NAMALWA (cell line): ENCODE measurements at places on chromosomes 13 and 19.
A peak's percentile ranks its signal among the peaks of the same experiment; 100 is the strongest.

DNA sequence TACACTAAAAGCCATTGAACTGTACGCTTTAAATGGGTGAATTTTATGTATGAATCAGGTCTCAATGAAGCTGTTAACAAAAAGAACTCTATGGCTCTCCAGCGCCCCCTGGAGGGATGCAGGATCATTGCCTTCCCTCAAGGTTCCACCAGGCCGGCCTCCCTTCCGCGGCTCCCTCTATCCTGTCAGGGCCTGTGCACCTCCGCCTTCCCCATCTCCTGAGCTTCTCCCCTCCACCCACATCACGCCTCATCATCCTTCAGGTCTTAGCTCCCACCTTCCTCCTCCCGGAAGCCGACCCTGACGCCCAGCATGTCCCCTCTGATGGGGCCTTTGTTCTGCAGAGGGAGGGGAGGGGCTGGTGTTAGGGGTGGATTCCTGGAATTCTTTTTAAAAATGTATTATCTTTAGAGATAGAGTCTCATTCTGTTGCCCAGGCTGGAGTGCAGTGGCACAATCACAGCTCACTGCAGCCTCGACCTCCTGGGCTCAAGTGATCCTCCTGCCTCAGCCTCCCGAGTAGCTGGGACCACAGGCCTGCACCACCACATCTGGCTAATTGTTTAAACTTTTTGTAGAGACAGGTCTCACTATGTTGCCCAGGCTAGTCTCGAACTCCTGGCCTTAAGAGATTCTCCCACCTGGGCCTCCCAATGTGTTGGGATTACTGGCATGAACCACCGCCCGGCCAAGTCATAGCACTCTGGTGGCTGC is 27.7 kb downstream of the MEIS3 start:
- no peak for DNase-seq

- no peak for DNase-seq
Observed at GRCh38 chr19:8151767-8152035, 2.3 kb upstream of the FBN3 start.

DNA sequence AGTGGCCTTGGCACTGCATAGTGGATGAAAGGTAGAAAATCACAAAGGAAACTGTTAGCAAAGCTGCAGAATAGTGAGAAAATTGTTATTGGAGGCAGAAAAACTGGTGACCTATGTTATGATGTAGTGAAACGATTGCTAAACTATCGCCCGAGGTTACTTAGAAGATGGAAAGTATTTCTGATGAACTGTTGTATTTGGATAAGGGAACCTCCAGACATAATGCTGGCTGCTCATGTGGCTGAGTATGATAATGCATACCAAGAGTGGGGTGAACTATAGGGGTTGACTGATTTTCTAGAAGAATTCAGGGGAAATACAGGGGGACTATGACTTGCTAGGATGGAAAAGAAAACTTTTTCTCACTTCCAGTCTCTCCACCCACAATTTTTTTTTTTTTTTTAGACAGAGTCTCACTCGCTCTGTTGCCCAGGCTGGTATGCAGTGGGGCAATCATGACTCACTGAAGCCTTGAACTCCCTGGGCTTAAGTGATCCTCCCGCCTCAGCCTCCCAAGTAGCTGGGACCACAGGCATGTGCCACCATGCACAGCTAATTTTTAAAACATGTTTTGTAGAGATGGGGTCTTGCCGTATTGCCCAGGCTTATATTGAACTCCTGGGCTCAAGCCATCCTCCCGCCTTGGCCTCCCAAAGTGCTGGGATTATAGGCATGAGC is 4.4 kb upstream of the EID2 start:
- no peak for DNase-seq

DNA sequence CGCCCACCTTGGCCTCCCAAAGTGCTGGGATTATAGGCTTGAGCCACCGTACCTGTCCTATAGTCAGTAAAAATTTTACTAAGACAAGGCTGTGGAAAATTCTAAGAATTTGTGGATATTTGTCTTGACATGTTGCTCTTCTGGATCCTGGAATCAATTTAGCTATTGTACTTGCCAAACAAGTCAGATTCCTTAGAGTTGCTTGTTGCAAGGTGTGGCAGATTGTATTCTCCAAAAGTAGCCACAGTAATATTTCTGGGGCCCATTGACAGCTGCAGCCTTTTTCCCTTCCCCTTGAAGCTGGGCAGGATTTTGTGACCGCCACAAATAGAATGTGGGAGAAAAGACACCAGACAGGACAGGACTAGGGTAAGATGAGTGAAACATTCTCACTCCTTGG is 98.8 kb upstream of the TMTC4 start:
- DNase-seq: no peak

GRCh38 chr19:1864480-1865171 is 1.2 kb upstream of the KLF16 start:
- DNase-seq: peak; percentile 76

DNA sequence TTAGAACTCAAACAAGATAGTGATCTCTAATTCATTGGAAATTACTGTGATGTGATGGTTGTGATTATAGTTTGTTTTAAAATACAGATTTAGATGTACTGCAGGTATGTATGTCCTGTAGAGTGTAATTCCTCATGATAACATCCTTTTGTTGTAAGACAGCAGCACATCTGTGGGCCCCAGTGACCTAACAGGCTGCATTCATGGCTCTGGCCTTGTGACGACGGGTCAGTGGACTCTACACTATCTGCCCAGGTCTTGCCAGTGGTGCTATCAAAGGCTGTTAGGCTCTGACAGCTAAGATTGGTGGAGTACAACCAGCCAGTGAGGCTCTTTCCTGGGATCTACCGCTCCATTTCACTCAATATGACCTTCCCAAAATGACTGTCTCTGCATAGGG is 158.4 kb downstream of the MTUS2 start:
- no peak for DNase-seq

DNA sequence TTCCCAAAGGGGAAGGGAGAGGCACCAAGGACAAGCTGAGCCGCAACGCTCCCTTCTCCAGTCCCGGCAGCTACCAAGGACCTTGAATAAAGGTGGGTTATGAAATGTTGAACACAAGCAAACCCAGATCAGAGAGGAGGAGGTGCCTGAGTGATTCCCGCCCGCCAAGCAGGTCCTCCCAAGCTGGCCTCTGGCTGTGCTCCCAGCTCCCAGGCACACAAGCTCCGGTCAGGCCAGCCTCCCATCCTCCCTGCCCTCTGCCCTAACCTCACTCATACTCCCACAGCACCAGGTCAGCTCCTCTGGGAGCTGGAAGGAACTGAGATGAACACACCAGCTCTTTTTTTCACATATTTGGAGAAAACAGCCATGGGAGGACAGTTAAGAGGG is 3.7 kb downstream of the NAPA start:
- no peak for DNase-seq

- DNase-seq: no peak
Observed at GRCh38 chr13:106499896-106500295, 35.6 kb downstream of the EFNB2 start.

GRCh38 chr13:59176775-59177174 is 987.0 kb downstream of the DIAPH3 start:
- DNase-seq: peak; percentile 50

GRCh38 chr19:1057176-1057855 is 9.7 kb upstream of the ARHGAP45 start:
- DNase-seq: peak; percentile 52

DNA sequence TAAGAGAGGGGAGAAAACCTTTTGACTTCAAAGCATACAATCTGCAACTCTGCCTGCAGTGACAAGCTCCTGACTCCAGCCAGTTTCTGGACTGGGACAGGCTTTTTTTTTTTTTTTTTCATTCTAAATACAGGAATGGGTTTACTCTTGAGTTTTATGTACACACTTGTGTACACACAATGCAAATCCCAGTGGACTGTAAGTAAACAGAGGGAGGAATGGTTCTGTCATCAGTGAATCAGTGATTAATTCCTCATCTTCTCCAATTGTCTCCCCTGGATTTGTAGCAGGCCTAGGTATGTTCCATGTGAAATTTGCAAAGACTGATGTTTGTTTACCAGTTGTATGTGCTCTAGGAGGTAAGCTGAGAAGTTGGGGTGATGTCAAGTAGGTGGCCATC is 184.8 kb downstream of the SHISA2 start:
- DNase-seq: no peak

GRCh38 chr13:107767119-107767518 is 448.2 kb downstream of the LIG4 start:
- DNase-seq: no peak

DNA sequence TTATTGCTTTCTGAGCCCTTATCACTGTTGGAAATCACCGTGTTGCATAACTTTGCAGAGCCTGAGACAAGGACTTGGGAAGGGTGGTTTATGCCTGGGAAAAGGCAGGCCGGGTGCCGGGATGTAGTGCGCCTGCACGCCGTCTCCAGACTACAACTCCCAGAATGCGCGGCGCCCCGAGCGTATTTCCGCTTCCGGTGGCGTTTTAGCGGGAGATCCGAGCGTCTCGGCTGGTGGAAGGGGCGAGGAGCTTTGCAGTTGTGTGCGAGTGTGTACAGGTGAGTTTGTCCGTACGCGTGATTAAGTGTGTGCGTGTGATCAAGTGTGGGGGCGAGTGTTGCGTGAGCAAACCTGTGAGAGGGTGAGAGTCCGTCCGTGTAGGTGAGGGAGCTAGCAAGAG is 75.4 kb downstream of the PEG3 start:
- no peak for DNase-seq

DNA sequence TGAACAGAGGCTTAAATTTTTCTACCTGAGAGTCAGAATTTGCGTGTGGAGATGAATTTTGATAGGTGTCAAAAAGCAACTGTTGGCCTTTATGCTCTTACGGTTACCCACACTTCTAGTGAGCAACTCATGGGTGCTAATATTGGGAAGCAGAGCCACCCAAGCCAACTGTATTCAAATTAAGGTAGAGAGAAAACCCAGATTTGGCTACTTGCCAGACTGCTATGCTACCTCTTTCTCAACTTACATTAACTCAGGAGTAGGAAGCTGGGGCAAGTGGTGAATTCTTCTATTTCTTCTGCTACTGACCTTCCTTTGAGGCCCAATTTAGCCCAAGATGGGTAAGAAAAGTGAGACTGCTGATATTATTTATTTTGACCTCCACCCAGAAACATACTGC is 83.9 kb downstream of the OLFM4 start:
- peak; percentile 9 for DNase-seq

DNA sequence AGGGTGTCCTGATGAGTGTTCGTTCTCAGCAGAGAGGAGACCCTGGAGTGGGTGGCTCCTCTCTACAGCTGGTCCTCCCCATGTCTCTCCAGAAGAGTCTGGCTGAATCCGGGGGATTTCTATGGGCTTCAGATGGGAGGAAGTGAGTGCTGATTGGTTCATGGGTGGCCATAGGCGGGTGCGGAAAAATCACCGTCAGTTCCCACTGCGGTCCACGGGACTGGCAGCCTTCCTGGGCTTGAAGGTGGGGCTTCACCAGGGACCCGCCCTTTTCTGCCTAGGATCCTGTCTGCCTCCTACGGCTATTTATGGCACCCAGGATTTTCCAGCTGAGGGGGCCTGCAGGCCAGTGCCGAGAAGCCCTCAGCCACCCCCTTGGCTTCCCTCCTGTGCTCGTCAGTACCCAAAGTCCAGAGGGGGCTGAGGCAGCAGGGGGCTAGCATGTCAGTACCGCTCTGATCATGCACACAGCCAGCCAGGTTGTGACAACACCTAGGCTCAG is 18.4 kb downstream of the CPB2 start:
- DNase-seq: no peak

GRCh38 chr19:52028780-52029123 is 573 bp upstream of the ZNF614 start:
- DNase-seq: peak; percentile 67
